CD8-positive, alpha-beta memory T cell (primary cell): ENCODE measurements at places on chromosomes 11 and 22. TPM values are rescaled to one million over a fixed set of nuclear protein-coding genes. Genes with fewer than 3 reads are reported as not detected.

DNA sequence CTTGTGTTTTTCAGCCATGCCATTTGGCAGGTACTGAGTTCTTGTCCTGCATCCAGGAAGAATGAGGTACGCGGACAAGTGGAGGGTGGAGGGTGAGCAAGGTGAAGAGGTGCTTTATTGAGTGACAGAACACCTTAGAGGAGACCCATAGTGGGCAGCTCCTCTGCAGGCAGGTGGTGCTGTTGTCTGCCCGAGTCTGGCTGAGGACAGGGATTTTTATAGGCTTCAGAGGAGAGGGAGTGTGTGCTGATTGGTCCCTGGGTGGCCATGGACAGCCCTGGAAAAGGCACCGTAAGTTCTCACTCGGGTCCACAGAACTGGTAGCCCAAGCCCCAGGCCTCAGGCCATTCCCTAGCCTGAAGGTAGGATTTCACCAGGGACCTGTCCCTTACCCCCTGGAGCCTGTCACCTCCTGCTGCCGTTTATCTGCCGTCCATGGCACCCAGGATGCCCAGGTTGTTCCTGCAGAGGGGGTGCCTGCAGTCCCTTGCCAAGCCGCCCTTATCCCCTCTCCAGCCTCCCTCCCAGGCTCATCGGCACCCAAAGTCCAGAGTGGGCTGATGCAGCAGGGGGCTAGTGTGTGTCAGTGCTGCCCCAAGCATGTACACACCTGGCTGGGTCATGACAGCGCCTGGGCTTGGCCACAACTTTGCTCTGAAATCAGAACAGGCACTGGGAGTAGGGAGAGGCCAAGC is 213.6 kb downstream of the LRRC4C start:
- no peaks in the 10 kb centered on the region for H3K36me3 ChIP-seq
- no peaks in the 10 kb centered on the region for H3K27me3 ChIP-seq
- H3K4me3 ChIP-seq = no peak overlapping the region
- no peaks in the 10 kb centered on the region for H3K4me1 ChIP-seq
- no peak overlapping the region for H3K27ac ChIP-seq
- no peak for DNase-seq

DNA sequence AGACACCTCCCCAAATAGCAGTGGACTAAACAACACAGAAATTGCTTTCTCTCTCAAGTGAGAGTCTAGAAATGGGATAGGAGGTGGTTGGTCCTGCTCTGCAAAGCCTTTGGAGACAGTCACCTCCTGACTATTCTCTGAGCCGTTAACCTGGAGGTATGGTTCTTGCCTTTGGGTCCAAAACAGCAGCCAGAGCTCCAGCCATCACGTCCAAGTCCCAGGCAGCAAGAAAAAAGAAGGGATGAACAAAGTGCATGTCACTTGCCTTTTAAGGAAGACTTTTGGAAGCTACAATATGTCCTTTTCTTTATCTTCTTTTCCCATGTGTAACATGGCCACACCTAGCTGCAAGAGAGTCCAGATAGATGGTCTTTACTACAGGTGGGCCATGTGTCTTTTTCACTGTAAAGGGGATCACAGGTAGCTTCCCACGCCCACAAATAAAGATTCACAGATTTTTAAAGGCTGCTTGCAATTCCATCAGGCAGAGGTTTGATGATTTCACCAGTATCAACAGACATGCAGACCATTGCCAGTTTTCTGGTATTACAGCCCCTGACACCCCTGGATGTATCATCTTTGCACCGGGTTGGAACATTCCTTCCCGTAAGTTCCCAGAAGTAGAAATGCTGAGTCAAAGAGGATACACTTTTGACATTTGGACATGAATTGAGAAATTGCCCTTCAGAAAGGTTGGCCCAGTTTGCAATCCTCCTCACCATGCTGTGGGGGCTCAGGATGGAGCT is 66.0 kb downstream of the MYEOV start:
- no peaks in the 10 kb centered on the region for H3K36me3 ChIP-seq
- H3K27ac ChIP-seq = no peak overlapping the region
- no peaks in the 10 kb centered on the region for H3K4me1 ChIP-seq
- no peak overlapping the region for H3K4me3 ChIP-seq
- H3K27me3 ChIP-seq = no peaks in the 10 kb centered on the region
- no peak for DNase-seq

GRCh38 chr22:36928196-36928595 is 14.8 kb downstream of the CSF2RB start:
- H3K27ac ChIP-seq = no peak overlapping the region
- H3K4me3 ChIP-seq = no peak overlapping the region
- DNase-seq = no peak
- no peaks in the 10 kb centered on the region for H3K27me3 ChIP-seq
- H3K36me3 ChIP-seq = no peaks in the 10 kb centered on the region
- H3K4me1 ChIP-seq = no peaks in the 10 kb centered on the region

GRCh38 chr11:20355221-20356219 is 8.0 kb upstream of the HTATIP2 start:
- no peak overlapping the region for H3K27ac ChIP-seq
- H3K4me1 ChIP-seq = peaks cover 7% of the 10 kb centered on the region
- H3K27me3 ChIP-seq = no peaks in the 10 kb centered on the region
- peak; percentile 21 for DNase-seq
- no peak overlapping the region for H3K4me3 ChIP-seq

KCNJ11 gene
- 0.95 TPM for total RNA-seq

CCDC89 gene
- 0.20 TPM for total RNA-seq

ASCL2 gene
- total RNA-seq = 0.22 TPM
